ENCODE measurements at places on chromosomes 3 and 15.
A peak's percentile ranks its signal among the peaks of the same experiment; 100 is the strongest.

DNA sequence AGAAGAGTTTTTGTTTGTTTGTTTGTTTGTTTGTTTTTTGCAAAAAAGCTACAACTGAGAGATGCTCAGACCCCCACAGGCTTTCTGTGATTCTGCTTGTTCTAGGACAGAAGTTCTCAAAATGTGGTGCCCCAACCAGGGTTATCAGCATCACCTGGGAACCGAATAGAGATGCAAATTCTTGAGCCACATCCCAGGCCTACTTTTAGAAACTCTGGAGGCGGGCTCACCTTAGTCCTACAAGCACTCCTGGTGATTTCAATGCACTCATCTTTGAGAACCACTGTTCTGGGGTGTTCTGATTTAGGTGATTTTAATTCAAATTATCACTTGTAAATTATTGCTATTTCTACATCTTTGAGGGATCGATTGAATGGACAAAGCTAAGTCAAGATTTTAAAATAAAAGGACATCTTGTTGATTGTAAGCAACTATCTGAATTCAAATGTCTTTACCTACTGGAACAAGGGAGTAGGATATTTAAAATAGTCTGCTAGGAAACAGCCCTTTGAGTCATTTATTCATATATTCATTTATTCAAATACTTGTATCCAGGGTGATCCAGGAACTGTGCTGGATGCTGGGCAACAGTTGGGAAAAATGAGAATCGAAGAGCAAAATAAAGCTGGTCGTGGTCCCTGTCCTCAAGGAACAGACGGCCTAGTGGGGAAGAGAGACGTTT lies 44.7 kb upstream of the CADPS start:
- no peak for DNase-seq

DNA sequence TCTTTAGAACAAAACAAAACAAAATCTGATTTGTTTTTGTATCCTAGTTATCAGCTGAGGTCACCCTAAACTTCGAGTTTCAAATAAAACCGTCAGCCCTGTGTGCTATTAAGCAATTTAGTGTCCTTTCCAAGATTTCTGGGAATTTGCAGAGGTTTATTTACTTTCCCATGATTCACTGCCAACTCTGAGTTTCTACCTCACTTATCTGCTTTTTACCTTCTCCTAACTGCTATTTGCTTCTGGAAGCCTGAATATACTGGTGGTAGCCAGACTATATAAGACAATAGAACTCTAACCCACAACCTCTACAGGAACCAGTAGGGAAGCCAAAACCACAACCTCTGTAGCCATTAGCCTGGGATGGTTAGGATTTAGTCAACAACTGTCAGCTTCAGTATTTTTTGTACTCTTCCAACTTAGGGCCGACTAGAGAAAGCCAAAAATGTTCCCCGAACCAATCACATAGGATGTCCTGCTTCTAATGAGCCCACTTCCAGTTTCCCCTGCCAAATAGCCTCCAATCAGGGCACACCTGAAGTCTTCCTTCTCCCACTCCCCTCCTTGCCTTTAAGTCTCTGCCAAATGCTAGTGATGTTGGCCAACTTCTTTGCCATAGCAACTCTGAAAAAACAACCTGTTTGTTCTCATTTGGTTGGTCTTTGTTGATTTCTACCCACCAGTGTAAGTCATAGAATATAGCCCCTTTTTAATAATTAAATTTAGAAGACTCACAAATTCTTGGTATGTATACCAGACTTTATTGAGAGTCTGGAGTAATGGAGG lies 273.1 kb downstream of the ULK4 start:
- no peak for DNase-seq

- peak; percentile 49 for DNase-seq
Observed at GRCh38 chr15:63597038-63597790, at the start of gene FBXL22. TSS of gene FBXL22 (plus strand) at chr15:63597387. CDS start at chr15:63597393, 6 bp downstream.

- no peak for DNase-seq
Observed at GRCh38 chr15:101121511-101122090, 130.2 kb downstream of the CHSY1 start.

DNA sequence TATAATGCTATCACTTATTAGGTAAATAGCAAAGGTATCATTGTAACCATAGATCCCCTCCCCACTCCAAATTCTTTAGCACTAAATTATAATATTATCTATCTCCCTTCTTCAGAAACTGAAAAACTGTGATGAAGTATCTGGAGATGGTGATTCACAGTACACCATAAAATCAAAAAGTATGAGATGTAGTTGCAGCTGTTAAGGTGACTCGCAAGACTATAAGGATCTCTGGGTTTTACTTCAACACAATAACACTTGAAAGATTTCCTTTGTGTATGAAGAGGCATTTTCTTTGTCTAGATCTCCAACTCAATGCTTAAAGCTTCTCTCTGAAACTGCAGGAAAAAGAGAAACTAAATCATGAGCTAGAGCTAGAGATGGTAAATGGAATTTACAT lies 46.9 kb downstream of the IFT57 start:
- DNase-seq, result no peak

DNA sequence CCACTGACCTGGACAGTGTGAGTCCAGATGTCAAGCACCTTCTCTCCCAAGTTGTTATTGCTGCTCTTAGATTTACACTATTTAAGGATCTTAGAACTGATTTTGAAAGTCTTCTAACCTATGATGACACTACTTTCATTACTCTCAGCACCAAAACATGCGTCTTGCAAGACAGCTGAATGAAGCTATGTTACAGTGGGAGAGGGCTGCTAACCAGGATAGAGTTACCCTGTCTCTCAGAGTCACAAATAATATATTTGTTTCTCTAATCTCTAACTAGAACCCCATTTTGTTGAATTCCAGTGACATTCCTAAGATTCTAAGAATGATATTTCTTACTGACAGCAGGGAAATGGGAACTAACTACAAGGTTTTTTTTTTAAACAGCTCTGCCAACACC lies 455.5 kb downstream of the MAGI1 start:
- DNase-seq, result no peak

DNA sequence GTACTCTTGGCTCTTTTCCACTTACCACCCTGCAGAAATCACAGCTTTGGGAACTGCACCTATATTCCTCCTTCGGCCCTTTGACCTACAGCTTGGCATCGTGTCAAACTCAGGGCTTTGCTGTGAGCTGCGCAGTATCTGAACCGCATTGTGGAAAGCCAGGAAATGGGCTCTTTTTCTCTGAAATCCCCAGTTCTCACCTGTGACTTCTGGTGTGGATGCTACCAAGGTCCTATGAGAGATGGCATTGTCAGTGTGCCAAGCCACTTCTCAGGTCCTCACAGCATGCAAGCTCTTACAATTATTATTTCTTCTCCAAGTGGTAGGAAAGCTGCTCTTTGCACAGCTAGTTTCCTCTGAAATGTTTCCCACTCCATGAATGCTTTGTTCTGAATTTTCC lies 450.6 kb upstream of the TBL1XR1 start:
- DNase-seq, result peak; percentile 71

DNA sequence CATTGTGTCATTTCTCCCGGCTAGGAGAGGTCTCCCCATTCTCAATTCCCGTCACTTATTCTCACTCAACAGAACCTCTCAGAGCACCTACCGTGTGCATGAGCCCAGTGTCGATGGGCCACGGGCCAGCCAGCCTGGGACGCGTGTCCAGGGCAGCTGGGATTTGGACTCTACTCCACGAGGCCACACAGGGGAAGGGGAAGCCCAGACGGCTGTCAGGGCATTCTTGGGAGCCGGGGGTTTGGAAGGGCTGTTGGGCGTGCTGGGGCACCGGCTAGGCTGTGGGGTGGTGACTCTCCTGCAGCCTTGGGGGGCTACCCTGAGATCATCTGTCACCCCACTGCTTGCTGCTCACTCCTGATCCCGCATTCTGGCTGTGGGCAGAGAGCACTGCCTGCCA lies 41.7 kb upstream of the PCSK6 start:
- DNase-seq, result no peak

DNA sequence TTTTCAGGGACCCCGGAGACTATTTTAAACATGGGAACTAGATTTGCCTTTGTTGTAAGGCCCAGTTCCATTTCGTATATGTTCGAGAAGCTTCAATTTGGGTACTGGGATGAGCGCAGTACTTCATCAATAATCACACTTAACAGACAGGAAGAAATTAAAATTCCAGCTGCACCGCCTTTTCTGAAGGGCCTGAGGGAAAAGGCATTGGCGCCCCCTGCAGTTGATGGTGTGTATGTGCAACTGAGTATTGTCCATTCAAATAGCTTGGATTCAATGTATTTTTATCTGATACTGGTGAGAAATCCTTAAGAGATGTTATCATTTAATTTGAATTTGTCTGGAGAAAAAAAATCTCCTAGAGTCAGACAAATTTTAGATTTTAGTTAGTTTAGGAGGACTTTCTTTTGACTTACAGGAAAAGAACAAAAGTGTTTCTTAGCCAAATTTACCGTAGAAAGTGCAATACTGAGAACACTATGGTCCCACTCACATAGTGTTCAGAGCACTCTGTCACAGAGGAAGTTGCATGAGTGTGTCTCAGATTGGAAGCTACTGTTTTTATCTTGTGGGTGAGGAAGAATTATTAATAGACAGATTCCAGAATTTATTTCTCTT lies 5.4 kb upstream of the ALDH1A2 start:
- peak; percentile 33 for DNase-seq

- DNase-seq, result no peak
Observed at GRCh38 chr3:51622413-51622812, 48.6 kb upstream of the TEX264 start.

DNA sequence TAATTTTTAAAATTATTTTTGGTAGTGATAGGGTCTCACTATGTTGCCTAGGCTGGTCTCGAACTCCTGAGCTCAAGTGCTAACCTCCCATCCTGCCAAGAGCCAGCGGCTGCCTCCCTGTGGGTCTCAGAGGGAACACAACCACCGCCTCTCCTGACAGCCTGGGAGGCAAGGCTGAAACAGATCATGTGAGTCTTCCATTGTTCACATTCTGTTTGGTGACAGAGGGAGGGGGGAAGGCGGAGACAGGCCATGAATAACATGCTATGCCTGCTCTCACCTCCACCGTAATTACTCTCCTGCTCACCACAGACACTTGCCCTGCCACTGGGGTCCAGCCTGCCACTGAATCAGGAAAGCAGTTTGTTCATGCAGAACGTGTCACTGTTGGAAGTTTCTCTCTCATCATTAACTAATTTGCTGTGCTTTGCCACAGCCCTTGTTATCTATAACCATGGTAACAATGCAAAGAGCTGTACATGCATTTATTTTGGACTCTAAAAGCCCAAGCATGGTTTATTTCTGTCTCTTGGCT lies 78.4 kb upstream of the RASGRF1 start:
- no peak for DNase-seq

- DNase-seq, result no peak
Observed at GRCh38 chr3:116254541-116254940, 190.7 kb downstream of the LSAMP start.

DNA sequence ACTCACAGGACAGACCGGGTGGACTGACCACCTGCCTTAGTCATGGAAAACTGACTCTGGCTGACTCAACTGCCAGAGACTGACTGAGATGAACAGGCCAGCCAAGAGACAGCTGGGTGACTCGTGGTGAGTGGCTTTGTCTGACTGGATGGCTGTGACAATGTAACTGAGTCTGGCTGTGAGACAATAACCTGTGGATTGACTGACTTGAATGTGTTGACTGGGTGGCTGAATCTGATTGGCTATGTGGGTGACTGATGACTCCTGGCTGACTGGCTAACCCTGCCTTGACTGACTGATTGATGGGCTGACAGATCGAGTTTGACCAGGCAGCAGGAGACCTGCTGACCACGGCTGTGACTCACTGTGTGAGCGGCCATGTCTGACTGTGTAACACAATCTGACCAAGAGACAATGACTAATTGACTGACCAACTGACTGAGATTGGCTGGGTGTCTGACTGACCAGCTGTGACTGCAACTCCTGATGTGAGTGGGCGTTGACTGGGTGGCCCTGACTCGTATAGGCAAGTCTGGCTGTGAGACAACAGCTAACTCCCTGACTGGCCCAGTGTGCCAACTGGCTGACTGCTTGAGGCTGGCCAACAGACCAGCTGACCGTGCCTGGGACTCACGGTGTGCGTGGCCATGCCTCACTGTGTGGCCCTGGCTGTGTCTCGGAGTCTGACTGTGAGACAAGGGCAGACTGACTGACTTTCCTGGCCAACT lies 509.1 kb downstream of the SHQ1 start:
- no peak for DNase-seq

DNA sequence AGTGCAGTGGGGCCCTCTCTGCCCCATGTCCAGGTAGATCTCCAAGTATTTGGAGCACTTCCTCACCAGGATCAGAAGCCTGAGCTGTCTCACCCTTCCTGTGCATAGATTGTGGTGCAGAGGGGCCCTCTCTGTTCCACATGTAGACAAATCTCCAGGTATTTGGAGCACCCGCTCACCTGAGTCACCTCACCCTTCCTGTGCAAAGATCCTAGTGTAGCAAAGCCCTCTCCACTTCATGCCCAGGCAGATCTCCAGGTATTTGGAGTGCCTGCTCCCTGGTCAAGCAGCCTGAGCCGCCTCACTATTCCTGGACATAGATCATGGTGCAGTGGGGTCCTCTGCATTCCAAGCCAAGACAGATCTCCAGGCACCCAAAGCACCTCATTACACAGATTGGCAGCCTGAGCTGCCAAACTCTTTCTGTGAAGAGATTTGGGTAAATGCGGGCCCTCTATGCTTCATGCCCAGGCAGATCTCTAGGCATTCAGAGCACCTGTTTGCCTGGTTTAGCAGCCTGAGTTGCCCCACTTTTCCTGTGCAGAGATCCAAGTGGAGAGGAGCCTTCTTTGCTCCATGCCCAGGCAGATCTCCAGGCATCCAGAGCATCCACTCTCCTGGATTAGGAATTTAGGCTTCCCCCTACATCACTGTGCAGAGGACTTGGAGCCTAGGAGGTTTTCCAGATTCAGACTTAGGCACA lies 249.8 kb downstream of the AGBL1 start:
- no peak for DNase-seq

GRCh38 chr3:183331498-183331897 lies 78.4 kb downstream of the B3GNT5 start:
- DNase-seq, result no peak

GRCh38 chr3:181797431-181797830 lies 85.7 kb downstream of the SOX2 start:
- DNase-seq, result no peak

DNA sequence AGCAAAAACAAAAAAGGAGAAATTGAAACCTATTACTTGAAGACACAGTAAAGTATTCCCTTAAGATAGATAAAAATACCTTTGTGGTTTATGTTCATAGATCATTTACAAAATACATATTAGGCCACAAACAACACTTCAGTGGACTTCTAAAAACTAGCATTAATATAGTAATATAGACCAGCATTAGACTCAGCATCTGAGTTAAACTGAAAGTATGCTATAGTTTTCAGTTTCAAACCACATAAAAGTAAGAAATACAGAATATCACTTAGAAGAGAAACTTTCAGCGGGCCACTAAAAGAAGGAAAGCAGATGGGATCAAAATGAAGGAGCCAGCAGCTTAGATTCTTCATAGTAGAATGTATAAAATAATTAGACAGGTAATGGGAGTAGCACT lies 86.6 kb downstream of the MSL2 start:
- no peak for DNase-seq

- no peak for DNase-seq
Observed at GRCh38 chr15:32735989-32736700, 18.3 kb downstream of the GREM1 start.

GRCh38 chr3:12316253-12316652 lies 27.4 kb downstream of the PPARG start:
- DNase-seq, result no peak
